ENCODE measurements at places on chromosomes 6 and 20. TPM values are rescaled to one million over a fixed set of nuclear protein-coding genes. Genes with fewer than 3 reads are reported as not detected.

GRCh38 chr6:111806165-111806547 is 67.1 kb downstream of the FYN start:
- H3K36me3 ChIP-seq = no peaks in the 10 kb centered on the region
- no peak overlapping the region for H3K4me3 ChIP-seq
- peaks cover 48% of the 10 kb centered on the region for H3K4me1 ChIP-seq
- H3K27ac ChIP-seq = no peak overlapping the region
- no peak for DNase-seq

DNA sequence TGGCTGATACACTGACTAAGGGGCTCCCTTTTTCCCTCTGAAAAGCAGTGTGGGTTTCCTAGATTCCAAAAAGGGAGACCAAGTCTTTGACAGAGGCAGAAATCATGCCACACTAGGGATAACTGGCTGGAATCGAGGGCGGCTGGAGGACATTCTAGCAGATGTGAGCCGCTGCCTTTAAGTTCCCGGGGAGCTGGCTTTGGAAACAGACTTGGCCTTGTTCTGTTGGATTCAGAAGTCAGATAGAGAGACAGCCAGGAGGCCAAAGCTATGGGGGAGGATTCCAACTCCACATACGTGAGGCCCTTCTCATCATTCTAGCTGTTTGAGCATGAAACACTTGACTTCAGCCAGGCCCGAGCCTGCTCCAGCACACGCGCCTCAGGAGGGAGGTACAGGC is 109.9 kb upstream of the FOXC1 start:
- no peak for DNase-seq
- no peak overlapping the region for H3K4me3 ChIP-seq

DNA sequence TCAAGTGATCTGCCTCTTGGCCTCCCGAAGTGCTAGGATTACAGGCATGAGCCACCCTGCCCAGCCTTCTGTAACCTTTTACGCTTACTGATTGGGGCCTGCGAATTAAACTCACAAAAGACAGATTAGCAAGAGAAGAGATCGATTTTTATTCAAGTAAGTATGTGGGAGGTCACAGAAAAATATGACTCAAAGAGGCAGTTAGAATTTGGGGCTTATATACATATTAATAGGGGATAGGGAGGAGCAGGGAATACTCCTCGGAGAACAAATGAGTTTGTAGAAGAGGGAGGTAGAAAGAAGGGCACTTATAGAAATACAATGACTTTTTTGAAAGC is 78.9 kb downstream of the CD24 start:
- H3K27ac ChIP-seq = no peak overlapping the region
- no peaks in the 10 kb centered on the region for H3K36me3 ChIP-seq
- H3K27me3 ChIP-seq = no peaks in the 10 kb centered on the region
- H3K4me1 ChIP-seq = no peaks in the 10 kb centered on the region
- no peak for DNase-seq

- H3K27me3 ChIP-seq = peaks cover 46% of the 10 kb centered on the region
- no peak overlapping the region for H3K27ac ChIP-seq
- H3K4me1 ChIP-seq = peaks cover 23% of the 10 kb centered on the region
- H3K36me3 ChIP-seq = no peaks in the 10 kb centered on the region
- DNase-seq = no peak
These were observed 2.9 kb upstream of the FNDC11 start for GRCh38 chr20:63551068-63551467.

DNA sequence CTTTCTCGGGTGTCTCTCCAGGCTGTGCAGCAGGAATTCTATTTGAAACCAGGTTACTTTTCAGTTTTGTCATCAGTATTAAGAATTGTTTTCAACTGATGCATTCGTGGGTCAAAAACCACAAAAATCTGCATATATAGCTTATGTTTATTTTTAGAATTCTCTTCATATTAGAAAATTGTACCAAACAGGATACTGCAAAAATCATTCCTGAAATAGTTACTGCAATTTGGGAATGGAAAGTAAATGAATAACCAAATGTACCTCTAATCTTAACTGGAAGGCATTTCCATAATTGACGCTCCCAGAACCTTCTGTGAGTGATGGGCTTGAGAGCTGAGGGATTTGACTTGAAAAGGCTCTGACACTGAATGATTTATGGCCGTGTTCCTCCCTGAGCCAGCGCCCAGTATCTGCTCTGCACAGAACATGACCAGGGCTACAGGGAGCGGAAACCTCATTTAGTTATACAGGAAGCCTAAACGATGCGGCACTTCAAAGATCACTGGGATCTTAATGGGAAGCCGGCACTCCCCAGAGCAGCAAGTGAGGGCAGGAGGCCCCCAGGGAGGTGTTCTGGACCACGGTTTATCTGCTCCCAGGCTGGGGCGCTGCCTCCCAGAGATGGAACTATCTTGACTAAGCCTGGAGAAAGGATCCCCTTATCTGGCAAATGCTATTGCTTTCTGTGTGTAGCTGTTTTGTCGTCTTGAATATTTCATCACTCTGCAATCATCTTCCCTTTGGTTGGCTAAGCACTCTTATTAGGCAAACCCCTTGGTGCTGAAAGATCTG is 446.0 kb downstream of the QKI start:
- DNase-seq = peak; percentile 15
- H3K27ac ChIP-seq = no peak overlapping the region
- H3K4me1 ChIP-seq = no peaks in the 10 kb centered on the region
- H3K27me3 ChIP-seq = no peaks in the 10 kb centered on the region
- no peaks in the 10 kb centered on the region for H3K36me3 ChIP-seq

- H3K4me1 ChIP-seq = no peaks in the 10 kb centered on the region
- H3K27me3 ChIP-seq = no peaks in the 10 kb centered on the region
- peak overlapping the region; percentile 63 for H3K27ac ChIP-seq
- DNase-seq = no peak
- H3K36me3 ChIP-seq = no peaks in the 10 kb centered on the region
These were observed 16.7 kb downstream of the TRAPPC3L start for GRCh38 chr6:116528780-116529179.

DNA sequence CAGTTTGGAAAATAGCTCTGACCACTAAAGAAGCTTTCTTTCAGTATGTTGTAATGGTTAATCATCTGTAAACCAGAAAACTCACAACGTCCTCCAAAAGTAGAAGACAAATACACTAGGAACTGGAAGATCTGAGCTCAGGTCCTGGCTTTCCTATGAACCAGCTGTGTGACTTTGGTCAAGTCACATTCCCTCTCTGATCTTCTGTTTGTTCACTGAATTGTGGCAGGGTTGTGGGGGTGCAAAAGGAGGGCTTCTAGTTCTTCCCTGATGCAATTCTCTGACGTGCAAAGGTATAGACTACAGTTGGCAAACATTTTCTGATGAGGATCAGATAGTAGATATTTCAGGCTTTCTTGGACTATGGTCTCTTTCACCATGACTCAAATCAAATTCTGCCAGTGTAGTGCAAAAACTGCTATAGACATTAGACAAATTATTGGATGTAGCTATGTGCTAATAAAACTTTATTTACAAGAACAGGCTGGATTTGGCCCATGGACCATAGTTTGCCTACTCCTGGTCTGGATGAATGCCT is 44.9 kb downstream of the ATXN1 start:
- no peaks in the 10 kb centered on the region for H3K36me3 ChIP-seq
- no peak overlapping the region for H3K27ac ChIP-seq
- H3K27me3 ChIP-seq = no peaks in the 10 kb centered on the region
- DNase-seq = no peak
- no peak overlapping the region for H3K4me3 ChIP-seq

DNA sequence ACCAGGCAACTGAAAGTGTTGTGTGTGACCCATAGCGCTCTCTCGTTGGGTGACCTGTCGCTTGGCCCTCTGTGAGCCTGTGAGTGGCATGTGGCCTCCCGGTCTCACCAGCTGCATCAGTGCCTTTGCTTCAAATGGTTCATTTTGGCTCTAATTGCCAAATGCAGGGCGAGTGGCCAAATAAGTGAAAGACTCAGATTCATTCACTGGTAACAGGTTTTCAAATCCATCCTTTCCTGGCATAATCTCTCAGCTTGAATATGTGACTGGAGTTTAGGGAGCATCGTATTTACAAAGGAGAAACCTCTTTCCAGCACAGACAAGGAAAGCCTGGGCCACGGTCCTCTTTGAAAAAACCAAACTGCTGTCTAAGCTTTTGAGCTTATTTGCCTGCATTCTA is 321.6 kb upstream of the QKI start:
- no peaks in the 10 kb centered on the region for H3K36me3 ChIP-seq
- no peak overlapping the region for H3K4me3 ChIP-seq
- no peak for DNase-seq
- no peak overlapping the region for H3K27ac ChIP-seq

GRCh38 chr20:48406498-48406897 is 421.3 kb downstream of the PREX1 start:
- H3K27ac ChIP-seq = no peak overlapping the region
- H3K4me1 ChIP-seq = no peaks in the 10 kb centered on the region
- no peak overlapping the region for H3K4me3 ChIP-seq
- DNase-seq = no peak
- H3K36me3 ChIP-seq = no peaks in the 10 kb centered on the region
- H3K27me3 ChIP-seq = no peaks in the 10 kb centered on the region

- no peak for DNase-seq
- no peaks in the 10 kb centered on the region for H3K4me1 ChIP-seq
- H3K36me3 ChIP-seq = no peaks in the 10 kb centered on the region
These were observed 201.3 kb upstream of the SSTR4 start for GRCh38 chr20:22833851-22834250.

DNA sequence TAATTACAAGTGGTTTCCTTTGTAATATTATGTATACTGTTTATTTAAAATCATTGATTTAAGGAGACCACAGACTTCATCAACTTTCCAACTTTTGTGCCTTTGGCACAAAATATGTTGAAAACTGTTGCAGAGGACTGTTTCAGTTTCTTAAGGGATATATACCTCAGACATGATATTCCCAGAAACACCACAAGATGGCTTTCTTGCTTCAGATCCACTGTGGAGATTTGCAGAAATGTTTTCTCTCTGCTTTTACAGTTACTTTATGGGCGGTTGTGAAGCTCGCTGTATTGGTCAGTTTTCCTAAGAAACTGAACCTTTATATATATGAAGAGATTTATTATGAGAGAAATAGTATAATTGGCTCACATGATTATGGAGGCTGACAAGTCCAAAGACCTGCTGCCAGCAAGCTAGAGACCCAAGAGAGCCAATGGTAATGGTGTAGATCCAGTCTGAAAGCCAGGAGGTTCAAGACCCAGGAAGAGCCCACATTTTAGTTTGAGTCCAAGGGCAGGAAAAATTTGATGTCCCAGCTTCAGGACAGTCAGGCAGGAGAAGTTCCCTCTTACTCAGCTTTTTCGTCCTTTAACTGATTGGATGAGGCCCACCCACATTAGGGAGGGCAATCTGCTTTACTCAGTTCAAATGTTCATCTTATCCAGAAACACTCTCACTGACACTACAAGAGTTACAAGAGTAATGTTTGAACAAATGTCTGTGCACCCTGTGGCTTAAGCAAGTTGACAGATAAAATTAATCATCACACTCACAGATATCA is 12.8 kb downstream of the ME1 start:
- H3K4me3 ChIP-seq = no peak overlapping the region
- H3K27ac ChIP-seq = no peak overlapping the region
- no peaks in the 10 kb centered on the region for H3K4me1 ChIP-seq
- DNase-seq = peak; percentile 34

DNA sequence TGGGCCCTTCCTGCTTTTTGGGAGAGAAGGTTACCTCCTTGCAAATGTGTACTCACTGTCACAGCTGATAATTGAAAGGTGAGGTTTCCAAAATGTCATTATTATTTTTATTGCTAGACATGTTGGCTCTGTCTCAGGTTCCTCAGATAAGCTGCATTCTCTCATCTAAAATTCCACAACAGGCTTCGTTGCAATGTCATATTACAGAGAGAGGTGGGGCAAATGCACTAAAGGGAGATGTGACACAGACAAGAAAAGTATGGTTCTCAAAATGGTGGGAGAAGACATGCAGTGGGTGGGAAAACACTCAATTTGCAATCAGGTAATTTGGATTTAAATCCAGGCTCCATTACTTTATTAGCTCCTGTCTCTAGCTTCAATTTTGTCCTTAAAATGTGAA is 256.4 kb upstream of the POU3F2 start:
- no peak overlapping the region for H3K4me3 ChIP-seq
- no peak for DNase-seq
- H3K27me3 ChIP-seq = no peaks in the 10 kb centered on the region
- no peaks in the 10 kb centered on the region for H3K4me1 ChIP-seq

- no peaks in the 10 kb centered on the region for H3K36me3 ChIP-seq
- no peak overlapping the region for H3K4me3 ChIP-seq
- DNase-seq = no peak
- H3K4me1 ChIP-seq = no peaks in the 10 kb centered on the region
These were observed 17.0 kb downstream of the TFAP2A start for GRCh38 chr6:10397756-10398445.

GRCh38 chr6:165971202-165971601 is 196.4 kb downstream of the TBXT start:
- no peak for DNase-seq
- no peak overlapping the region for H3K4me3 ChIP-seq
- no peak overlapping the region for H3K27ac ChIP-seq
- no peaks in the 10 kb centered on the region for H3K27me3 ChIP-seq
- no peaks in the 10 kb centered on the region for H3K4me1 ChIP-seq
- no peaks in the 10 kb centered on the region for H3K36me3 ChIP-seq

DNA sequence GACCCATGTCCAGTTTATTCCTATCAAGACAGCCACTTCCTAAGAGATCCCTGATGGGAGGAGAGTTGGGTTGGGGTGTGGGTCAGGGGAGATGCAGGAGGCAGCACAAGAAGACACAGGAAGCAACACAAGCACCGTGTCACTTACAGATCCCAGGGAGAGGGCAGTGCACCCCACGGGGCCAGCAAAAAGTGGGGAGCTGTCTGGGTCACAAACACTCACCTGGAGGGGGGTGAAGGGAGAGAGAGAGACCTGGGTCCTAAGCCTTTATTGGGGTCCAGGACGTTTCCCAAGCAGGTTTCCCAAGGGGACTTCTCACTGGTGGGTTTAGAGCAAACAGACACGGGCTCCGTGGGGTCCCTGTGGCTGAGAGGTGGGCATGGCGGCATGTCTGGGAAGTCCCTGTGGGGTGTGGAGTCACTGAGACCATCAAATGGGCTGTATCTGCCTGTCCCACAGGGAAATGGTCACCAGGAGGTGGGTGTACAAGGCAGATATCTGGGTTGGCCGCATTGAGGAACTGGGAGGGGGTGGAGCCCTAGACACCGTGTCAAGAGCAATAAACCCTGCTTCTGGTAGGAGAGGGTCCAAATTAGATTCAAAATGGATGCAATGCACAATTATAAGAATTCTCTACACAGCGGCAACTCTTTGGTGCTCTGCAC is 1.6 kb upstream of the CD93 start:
- H3K4me3 ChIP-seq = no peak overlapping the region
- H3K4me1 ChIP-seq = no peaks in the 10 kb centered on the region
- H3K27ac ChIP-seq = no peak overlapping the region
- no peaks in the 10 kb centered on the region for H3K27me3 ChIP-seq
- no peaks in the 10 kb centered on the region for H3K36me3 ChIP-seq

GRCh38 chr20:13868331-13868730 is 83.5 kb downstream of the NDUFAF5 start:
- H3K36me3 ChIP-seq = no peaks in the 10 kb centered on the region
- H3K4me3 ChIP-seq = no peak overlapping the region
- H3K27me3 ChIP-seq = no peaks in the 10 kb centered on the region
- H3K4me1 ChIP-seq = no peaks in the 10 kb centered on the region
- H3K27ac ChIP-seq = no peak overlapping the region

The NINL gene
- total RNA-seq = 14.1 TPM

The LHFPL5 gene
- total RNA-seq = not detected

The CRISP3 gene
- total RNA-seq = not detected

The APOBEC2 gene
- total RNA-seq = not detected

The HLA-DQA1 gene
- 17.2 TPM for total RNA-seq

The TSPO2 gene
- total RNA-seq = not detected

The SCUBE3 gene
- 0.59 TPM for total RNA-seq

The CCHCR1 gene
- 13.8 TPM for total RNA-seq

The EIF6 gene
- 87.9 TPM for total RNA-seq

The CD2AP gene
- 32.1 TPM for total RNA-seq

The SLC35D3 gene
- not detected for total RNA-seq

The COL9A1 gene
- total RNA-seq = not detected
